Glomerular endothelial cell (primary cell): ENCODE measurements at places on chromosomes 13 and 19. TPM values are rescaled to one million over a fixed set of nuclear protein-coding genes. Genes with fewer than 3 reads are reported as not detected.

Gene TGDS
- 9.3 and 10.8 TPM in 2 replicates for total RNA-seq

- DNase-seq: no peak
Observed at GRCh38 chr19:13841086-13841961, 35.6 kb upstream of the NANOS3 start.

GRCh38 chr13:49417161-49417560, 26.7 kb downstream of the CAB39L start:
- no peak for DNase-seq

DNA sequence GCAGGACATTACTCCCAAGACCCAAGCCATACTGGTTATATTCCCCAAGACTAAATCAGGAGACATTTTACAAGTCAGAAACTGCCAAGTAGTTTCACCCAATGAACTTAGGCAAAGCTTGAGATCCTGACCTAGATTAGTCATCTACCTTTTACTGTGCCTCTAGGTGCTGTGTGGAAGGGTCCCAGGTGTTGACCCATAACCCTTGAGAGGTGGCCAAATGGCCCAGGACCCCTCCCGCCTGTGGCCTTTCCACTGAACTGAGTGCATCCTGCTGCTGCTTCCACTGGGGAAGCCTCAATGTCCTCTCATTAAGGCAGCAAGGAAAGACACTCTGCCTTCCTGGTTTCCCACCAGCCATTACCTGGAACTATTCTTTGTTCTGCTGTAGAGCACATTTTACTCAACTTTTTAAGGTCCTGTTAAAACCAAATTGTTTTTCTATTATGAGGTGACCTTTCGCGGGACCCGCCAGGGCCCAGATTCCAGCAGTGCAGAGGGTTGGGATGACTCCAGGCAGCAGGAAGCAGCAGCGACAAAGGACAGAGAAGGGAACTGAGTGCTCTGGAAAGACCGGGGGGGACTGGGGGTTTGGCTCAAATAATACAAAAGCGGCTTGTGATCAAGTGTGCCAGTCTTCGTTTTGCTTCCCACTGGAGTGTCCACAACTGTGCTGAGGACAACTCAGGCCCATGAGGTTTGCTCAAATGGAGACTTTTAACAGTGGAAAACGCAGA, 27.1 kb downstream of the ANKRD10 start:
- no peak for DNase-seq

Gene SULT2A1
- total RNA-seq: not detected in 2 replicates

DNA sequence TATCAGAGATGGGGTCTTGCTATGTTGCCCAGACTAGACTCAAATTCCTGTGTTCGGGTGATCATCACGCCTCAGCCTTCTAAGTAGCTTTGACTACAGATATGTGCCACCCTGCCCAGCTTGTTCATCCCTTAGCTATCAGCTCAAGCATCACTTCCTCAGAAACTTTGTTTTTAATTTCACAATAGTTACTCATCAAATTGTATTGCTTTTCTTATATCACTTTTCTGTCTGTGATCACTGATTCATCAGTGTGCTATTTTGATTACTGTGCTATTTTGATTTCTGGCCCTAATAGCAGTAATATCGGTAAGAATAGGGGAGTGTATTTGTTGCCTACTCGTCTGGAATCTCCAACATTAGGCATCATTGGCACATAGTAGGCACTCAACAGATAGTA, 878.6 kb upstream of the PCDH20 start:
- no peak for DNase-seq

DNA sequence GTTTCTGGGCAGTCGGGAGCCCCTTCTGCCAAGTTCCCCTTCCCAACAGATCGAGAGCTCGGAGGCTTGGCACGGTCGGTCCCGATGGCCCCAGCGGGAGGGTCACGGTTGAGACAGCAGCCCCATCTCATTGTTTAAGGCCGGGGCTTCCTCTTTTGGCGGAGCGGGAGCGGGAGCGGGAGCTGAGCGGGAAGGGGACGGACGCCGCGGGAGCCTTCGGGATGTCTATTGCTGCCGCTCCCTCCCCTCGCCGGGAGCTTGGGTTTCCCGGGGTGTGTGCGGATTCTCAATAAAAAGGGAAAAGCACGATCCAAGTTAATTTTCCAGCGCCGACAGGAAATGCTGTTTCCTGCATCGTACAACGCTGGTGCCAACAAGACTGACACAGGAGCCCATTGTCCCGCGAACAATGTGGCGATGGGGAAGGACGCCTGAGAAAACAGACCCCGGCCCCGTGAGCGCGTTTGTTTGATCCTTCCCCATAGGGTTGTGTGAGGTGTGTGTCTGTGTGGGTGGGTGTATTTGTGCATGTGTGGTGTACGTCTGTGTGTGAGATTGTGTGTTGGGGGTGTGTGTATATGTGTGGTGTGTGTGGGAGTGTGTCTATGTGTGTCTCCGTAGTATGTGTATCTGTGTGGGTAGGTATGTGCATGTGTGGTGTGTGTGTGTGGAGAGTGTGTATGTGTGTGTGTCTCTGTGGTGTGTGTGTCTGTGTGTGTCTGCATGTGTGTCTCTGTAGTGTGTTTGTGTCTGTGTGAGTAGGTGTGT, 36.3 kb upstream of the FLT1 start:
- peak; percentile 52 for DNase-seq

DNA sequence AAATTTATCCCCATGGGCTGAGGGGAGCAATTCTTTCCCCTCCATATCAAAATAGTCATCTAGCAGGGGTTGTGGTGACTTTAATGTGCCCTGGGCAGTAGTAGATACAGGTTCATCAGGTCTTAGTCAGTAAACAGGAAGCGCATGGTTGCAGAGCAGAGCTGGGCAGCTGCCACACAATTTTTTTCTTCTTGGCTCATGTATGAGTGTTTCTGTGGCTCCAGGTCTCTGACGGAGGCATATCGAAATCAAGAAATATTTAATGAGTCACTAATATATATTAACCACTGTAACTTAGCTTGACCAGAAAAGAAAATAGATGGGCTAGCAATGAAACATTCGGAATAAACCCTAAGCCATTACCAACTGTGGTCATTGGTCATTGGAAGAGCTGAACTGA, 68.4 kb upstream of the UBL3 start:
- no peak for DNase-seq

Gene ZNF682
- total RNA-seq: 3.2 and 5.9 TPM in 2 replicates
